ENCODE measurements at places on chromosomes 12 and 14.

GRCh38 chr12:132574271-132574996 is 35.9 kb downstream of the LRCOL1 start:
- no peak for DNase-seq

DNA sequence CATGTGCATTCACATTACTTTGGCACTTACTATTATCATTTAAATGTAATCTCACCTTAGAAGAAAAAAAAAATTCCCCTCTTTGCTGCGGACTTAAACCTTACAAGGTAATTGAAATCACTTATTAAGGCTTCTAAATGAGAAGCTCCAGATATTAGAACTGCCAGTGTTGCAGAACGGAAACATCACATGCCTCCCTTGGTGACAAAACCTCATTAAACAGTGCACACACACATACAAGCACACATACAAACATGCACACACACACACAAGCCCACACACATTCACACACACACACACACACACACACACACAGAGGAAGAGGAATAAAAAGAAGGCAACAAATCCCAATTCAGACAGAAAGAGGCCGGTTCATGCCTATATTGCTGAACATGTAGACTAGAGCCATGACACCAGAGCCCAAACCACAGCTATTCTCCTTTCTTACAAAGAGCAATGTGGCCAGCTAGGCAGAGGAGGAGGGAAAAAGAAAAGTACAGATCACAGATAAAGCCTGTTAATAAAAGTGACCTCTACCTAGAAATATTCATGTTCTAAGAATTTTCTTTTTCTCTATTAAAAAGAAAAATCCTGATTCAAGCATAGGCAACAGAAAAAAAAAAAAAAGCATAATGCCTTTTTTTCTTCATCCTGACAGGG is 405.2 kb upstream of the FLRT2 start:
- no peak for DNase-seq

- DNase-seq, result no peak
Observed at GRCh38 chr12:121423682-121424623, 24.0 kb downstream of the RNF34 start.

DNA sequence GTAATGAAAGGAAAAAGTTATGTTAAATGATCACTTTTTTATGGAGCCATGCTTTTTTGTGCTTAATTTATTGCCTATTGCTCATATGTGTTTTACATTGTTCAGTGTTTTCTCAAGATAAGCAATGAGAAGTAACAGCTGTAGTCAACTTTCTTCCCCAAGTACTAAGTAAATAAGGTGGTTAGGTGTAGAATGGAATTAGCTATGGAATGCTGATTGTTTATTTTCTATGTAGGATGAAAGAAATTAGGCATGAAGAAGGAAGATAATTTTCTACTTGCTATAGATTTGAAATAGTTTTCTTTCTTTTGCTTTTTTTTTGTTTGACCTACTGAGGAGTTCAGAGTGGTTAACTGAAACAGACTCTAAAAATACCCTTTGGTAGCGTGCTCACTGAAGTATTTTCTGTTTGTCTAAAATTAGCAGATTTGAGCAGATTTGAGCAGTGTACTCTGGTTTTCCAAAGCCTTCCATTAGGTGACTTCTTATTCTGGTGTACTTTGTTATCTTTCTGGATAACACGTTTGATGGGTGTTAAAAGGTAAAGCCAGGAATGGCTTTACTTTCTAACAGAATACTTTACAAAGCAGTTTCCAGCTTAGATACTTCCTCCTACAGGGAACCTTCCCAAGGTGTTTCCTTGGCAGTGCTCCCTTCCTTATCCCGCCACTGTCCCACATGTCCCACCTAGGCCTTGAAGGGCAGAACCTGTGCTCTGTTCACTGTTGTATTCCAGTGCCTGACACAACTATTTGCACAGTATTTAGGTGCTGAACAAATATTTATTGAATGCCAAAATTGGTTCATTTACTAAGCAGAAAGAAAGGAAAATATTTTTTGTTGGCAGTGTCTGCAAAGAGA is 56.0 kb downstream of the RASSF3 start:
- DNase-seq, result no peak

Data from activated naive CD8-positive, alpha-beta T cell treated with anti-CD3 and anti-CD28 coated beads, Interleukin-2, amount 50 U/mL, for 16 hours (primary cell).